HT1080 (cell line): ENCODE measurements at places on chromosomes 7 and 10. TPM values are rescaled to one million over a fixed set of nuclear protein-coding genes. Genes with fewer than 3 reads are reported as not detected.

- DNase-seq, result no peak
These were observed 48.4 kb downstream of the PRR15 start for GRCh38 chr7:29611941-29612544.

GRCh38 chr10:37707829-37708578 is 149.4 kb downstream of the ZNF248 start:
- DNase-seq, result no peak

The MNX1 gene
- 0.37 TPM in 1 of 2 replicates, not detected in the other for total RNA-seq

DNA sequence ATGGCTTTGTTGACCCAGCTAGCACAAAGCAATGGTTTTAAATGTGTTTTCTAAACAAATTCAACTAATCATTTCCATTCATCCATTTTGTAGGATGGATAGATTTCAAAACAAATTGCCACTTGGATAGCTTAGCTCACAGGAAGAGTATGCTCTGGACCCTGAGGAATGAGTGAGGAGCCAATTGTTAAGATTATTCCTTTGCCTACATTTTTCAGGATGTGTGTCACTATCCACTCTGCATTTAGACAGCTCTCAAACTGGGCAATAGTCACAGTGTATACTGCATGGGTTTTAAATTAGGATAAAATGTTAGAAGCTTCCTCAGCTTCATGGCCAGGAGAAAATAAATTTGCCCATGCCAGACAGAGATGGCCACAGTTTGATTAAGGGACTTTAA is 605.6 kb upstream of the TEX47 start:
- no peak for DNase-seq
